ENCODE measurements at places on chromosomes 2 and 18. TPM values are rescaled to one million over a fixed set of nuclear protein-coding genes. Genes with fewer than 3 reads are reported as not detected.

Gene ICA1L
- 7.4 TPM for total RNA-seq

Gene MYO1B
- 10.8 TPM for total RNA-seq

Gene SNRNP27
- 109 TPM for total RNA-seq

GRCh38 chr2:112995346-112995920 lies 9.8 kb upstream of the IL36A start:
- no peak overlapping the region for H3K27ac ChIP-seq
- no peaks in the 10 kb centered on the region for H3K36me3 ChIP-seq
- no peak for DNase-seq
- no peaks in the 10 kb centered on the region for H3K27me3 ChIP-seq

All from gastrocnemius medialis (tissue), 4 donors.